ENCODE measurements at places on chromosomes 7 and 10.

- no peak for DNase-seq
Observed at GRCh38 chr7:120992272-120992964, 3.9 kb downstream of the CPED1 start.

- no peak for DNase-seq
Observed at GRCh38 chr7:96685353-96685752, 24.3 kb downstream of the SEM1 start.

DNA sequence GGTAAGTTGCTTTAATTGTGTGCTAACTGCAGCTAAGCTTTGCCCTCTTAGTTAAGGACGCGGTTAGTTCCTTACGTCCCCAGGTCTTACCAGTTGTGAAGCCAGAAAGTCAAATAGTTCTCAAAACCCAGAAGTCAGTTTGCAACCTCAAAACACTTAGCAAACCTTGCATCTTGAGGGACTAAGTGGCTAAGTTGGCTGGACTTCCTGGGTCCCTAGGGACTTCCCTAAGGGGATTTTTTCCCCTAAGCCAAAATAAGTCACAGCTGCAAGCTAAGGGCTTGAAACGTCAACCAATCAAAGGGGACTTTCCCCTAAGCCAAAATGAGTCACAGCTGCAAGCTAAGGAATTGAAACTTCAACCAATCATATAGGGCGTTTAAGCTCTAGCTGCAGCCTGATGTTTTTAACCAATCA lies 36.2 kb upstream of the HECW1 start:
- no peak for DNase-seq

DNA sequence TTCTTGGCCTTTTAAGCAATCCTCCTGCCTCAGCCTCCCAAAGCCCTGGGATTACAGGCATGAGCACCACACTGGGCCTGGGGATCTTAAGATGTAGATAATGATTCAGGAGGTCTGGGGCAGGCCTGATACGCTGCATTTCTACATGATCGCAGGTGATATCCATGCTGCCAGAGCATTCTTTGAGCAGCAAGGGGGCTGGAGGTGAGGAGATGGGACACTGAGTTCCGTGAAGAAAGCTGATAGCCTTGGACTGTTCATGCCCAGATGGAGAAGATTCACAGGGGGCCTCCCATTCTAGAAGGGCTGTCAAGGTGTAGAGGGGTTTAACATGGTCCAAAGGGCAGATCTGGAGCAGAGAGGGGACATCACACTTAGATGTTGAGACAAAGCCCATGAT lies 480.3 kb downstream of the RPS24 start:
- DNase-seq, result no peak

DNA sequence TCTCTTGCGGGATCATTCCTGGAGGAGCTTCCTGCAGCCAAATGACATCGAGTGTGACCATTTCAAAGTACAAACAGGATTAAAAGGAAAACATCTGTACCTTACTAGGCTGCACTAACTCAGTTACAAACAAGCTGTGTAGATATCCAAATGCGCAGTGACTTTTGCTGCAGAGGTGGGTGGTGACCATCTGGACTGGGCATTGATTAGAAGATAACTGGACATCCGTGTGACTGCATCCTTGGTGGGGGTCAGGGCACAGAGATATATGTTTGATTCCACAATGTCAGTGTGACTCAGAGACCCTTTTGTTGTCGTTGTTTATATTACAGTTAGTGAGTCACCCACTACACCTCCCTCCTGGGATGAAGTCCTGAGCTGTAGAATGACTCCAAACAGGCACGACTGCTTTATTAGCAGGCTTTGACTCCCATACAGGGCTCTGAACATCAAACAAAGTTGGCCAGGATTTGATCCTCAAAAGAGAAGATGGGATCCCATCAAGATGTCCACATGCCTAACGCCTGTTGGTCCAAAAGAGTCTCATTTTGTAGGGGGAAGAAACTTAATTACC lies 56.7 kb upstream of the SDK1 start:
- DNase-seq, result no peak

DNA sequence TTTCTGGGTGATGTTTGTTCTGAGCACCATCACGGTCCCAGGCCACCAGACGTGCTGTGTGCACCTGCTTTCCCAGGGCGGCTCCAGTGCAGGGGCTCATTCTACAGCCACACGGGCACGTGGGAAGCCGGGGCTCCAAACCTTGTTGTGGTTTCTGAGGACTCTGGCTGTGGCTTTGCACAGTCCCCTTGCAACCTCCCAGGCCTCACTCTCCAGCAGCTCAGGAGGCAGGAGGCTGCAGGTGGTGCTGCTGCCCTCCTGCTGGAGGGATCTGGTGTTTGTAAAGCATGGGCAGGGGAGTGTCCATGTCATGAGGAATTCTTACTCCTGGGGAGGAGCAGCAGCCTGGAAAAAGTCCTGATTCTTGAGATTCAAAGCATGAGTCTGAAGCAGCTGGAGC lies 54.3 kb downstream of the INSYN2A start:
- DNase-seq, result no peak

DNA sequence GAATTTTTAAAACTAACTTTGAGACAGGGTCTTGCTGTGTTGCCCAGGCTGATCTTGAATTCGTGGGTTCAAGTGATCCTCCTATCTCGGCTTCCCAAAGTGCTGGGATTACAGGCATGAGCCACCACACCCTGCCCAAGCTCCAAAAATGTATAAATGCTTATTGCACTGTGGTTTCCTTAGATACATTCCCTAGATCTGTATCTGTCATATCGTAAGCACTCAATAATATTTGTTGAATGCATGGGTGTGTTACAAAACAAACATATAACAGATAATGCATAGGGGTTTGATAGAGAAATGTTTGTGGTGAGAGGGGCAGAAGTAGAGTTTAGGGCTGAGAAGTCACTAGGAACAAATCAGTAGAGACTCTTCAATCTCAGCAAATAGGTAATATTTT lies 955.3 kb upstream of the C7orf33 start:
- DNase-seq, result no peak

DNA sequence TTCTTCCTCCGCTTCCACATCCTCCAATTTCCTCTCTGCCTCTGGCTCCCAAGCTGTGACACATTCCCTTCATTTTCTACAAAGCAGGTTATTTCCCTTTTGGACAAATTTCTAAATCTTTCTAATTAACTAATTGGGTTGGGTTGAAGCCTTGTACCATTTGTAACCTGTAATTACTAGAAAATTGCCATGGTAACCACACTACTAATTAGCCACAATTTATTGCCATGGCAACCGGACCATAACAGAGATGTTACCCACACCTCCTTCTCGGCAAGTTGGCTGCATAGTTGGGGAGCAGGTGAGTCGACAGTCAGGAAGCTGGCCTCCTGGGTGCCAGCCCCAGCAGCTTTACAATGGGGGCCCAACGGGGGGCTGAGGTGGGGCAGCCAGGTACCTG lies 61.6 kb downstream of the GOLGA7B start:
- DNase-seq, result no peak

DNA sequence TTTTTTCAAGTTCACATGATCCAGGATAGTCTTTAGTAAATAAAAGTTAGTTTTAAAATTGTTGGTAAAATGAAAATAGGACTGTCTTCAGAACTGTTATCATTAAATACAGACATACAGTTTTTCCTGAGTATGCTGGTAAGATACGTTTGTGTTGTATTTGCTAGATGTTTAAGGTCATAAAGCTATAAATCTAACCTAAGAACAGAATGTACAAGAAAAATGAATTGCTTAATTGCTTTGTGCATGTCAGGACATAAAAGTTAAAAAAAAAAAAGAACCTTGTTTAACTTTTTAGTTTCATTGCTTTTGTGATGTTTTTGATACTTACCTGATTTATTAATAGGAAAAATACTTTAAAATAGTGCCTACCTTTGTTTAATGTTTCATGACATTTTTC lies 29.2 kb upstream of the CLDN4 start:
- DNase-seq, result no peak

- DNase-seq, result no peak
Observed at GRCh38 chr10:128711806-128712205, 585.6 kb upstream of the MKI67 start.

- DNase-seq, result no peak
Observed at GRCh38 chr7:106623853-106624252, 37.1 kb downstream of the CCDC71L start.
